Sciatic nerve (tissue), 2 donors: ENCODE measurements at places on chromosomes 11 and 22.

GRCh38 chr11:115695677-115696364 is 191.6 kb upstream of the CADM1 start:
- no peak for DNase-seq

- DNase-seq = peak; percentile 23
Observed at GRCh38 chr11:71184421-71185210, 67.8 kb downstream of the SHANK2 start.

- DNase-seq = no peak
Observed at GRCh38 chr11:66625041-66625751, 8.8 kb downstream of the RBM14 start.

- DNase-seq = no peak
Observed at GRCh38 chr11:97544431-97544830, 1154.6 kb downstream of the JRKL start.

- DNase-seq = no peak
Observed at GRCh38 chr11:45769960-45770359, 35.0 kb upstream of the SLC35C1 start.

- no peak for DNase-seq
Observed at GRCh38 chr11:72561856-72562255, 112.4 kb downstream of the PDE2A start.

GRCh38 chr11:73116636-73117035 is 25.5 kb downstream of the FCHSD2 start:
- no peak for DNase-seq
